ENCODE measurements at places on chromosomes 12 and 14.

DNA sequence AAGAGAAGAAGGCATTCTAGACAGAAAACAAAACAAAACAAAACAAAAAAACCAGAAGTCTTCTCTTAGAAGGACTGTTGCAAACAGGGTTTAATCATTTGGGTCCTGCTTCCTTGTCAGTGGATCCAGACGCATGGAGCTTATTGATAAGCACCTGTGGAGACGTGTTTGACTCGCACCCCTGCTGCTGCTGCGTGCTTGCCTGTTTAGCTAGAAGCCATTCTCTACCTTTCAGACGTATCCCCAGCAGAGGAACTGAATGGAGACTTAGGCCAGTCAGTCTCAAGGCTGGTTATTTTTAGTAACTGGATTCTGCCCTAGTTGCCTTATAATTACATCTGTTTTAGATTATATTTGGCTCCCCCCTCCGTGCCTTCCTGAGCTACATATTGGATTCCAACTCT, 186.1 kb upstream of the EEA1 start:
- H3K27me3 ChIP-seq: no peaks in the 10 kb centered on the region
- no peaks in the 10 kb centered on the region for H3K36me3 ChIP-seq
- no peak for DNase-seq
- peaks cover 5% of the 10 kb centered on the region for H3K4me1 ChIP-seq
- no peak overlapping the region for H3K4me3 ChIP-seq
- H3K27ac ChIP-seq: no peak overlapping the region

DNA sequence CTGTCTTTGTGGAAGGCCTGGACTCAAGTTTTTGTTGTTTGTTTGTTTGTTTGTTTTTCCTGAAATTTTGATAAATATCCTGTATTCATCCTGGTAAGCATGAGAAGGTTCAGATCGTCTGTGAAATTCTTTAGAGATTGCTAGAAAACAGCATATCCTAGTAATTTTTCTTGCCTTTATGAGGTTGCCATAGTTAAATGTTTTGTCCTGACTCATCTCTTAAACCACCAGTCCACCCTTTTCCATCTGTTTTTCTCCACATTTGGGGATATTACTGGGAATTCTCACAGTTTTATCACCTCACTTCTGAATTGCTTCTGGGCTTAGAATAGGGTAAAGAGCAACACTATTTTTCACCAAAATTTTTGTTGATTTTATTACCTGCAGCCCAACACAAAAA, 248.3 kb downstream of the FBXL14 start:
- H3K36me3 ChIP-seq: no peaks in the 10 kb centered on the region
- no peak for DNase-seq
- H3K4me1 ChIP-seq: no peaks in the 10 kb centered on the region

GRCh38 chr12:76711241-76711640, 52.7 kb upstream of the ZDHHC17 start:
- no peaks in the 10 kb centered on the region for H3K36me3 ChIP-seq
- no peaks in the 10 kb centered on the region for H3K27me3 ChIP-seq
- DNase-seq: no peak
- peaks cover 3% of the 10 kb centered on the region for H3K4me1 ChIP-seq
- H3K27ac ChIP-seq: no peak overlapping the region

- no peak for DNase-seq
- peaks cover 7% of the 10 kb centered on the region for H3K36me3 ChIP-seq
- H3K4me3 ChIP-seq: no peak overlapping the region
- peaks cover 2% of the 10 kb centered on the region for H3K4me1 ChIP-seq
- H3K27me3 ChIP-seq: no peaks in the 10 kb centered on the region
Observed at GRCh38 chr14:31360919-31361662, 59.3 kb downstream of the HEATR5A start.

DNA sequence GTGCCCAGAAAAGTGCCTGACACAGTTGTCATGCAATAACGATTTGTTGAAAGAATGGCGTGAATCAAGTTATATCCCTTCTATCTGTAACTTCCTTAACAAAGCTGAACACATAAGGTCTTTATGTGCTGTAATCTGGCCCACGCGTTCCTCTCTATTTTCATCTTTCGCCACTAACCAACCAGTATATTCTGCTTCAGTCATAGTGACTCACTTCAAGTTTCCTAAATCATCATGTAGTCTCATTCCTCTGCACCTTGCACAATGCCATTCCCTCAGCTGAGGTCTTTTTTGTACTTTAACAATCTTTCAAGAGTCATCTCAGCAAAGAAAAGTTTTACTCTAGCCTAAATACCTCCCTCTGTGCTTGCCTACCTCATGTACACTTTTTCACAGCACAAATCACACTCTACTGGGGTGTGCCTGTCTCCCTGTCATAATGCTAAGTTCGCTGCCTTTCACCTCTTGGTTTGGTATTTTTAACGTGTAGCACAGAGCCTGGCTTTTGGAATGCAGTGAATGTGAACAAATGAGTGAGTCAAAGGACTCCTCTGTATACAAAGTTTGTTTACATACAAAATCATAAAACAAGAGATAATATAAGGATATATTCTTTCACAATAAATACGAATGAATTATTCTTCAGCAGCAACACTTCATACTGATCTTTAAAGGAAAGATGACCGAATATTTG, 2.9 kb upstream of the CMAS start:
- no peaks in the 10 kb centered on the region for H3K36me3 ChIP-seq
- H3K4me3 ChIP-seq: no peak overlapping the region
- DNase-seq: no peak
